Inflammatory macrophage treated with lipopolysaccharide for 1 hour (primary cell): ENCODE measurements at places on chromosomes 16 and 17.

GRCh38 chr16:22691335-22691734, 122.6 kb upstream of the HS3ST2 start:
- no peak for DNase-seq

GRCh38 chr17:73317513-73318426, 6.0 kb upstream of the CDC42EP4 start:
- no peak for DNase-seq

GRCh38 chr17:3104322-3104721, at the start of gene OR1D2:
Gene OR1D2 (minus strand): TSS chr17:3104422. CDS start chr17:3092996, 11,426 bp downstream.
- no peak for DNase-seq

DNA sequence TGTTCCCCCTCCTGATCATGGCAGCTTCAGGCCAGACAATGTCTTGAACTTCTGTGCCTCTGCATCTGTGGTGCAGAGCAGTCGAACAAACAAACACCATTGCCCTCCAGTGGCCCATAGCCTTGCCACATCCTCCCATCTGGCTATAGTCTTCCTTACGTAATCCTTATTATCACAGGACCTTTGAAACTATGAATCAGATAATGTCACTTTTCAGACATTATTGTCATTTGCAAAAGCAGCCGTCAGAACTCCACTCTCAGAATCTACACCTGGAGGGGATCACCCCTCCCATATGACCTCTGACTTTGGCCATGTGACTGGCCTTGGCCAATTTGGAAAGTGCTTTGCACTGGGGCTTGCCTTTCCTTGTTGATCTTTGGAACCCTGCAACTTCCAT, 387.3 kb downstream of the MAF start:
- DNase-seq: peak; percentile 44

DNA sequence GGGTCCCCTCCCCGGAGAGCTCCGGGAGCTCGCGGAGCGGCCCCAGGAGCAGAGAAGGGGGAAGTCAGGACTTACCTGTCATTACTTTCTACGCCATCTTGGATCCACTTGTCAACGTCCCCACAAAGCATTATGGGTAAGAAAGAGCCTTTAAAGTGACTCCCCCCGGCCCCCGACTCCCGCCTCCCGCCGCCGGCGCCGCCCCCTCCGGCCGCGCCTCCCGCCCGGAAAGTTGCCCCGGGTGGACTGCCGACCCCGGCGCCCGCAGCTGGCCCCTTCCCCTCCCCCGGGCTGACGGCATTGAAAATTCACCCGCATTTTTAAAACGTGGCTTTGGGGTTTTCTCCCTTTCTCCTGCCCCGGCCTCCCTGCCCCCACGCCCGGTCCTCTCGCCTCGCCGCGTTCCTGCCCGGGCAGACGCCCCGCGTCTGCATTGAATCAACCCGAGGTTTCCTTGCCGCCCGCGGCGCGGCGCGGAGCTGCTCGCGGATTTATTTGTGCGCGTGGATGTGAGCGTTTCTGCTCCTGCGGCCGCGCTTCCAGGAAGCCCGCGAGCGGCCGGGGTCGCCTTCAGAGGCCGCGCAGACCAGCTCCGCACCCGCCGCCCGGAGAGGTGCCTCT, at the start of gene HELZ:
Gene HELZ (minus strand): TSS at position 124 of the 621 bp plus-strand sequence. CDS start 26,392 bp downstream, outside the sequence.
- DNase-seq: peak; percentile 78

GRCh38 chr16:52912565-52913173, 140.0 kb downstream of the CHD9NB start:
- DNase-seq: peak; percentile 60

DNA sequence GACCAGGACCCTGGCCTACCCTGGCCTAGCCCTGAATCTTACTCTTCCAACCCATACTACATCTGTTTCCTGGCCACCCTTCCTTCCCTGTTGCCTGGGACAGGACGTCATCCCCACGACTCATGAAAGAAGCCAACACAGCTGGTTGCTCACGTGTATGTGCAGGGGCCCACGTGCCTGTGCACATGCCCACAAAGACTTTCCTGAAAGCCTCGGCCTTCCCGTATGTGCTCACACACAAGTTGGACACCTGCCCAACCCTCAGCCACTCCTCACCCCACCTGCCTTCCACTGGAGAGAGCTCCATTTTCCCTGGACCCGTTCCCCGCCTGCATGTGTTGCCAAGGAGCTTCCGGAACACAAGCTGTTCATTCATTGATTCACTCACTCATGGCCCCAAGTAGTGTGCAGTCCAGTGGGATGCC, 7.0 kb downstream of the PLXDC1 start:
- DNase-seq: no peak

- DNase-seq: peak; percentile 17
These were observed 42.4 kb upstream of the LONP2 start for GRCh38 chr16:48201515-48202201.

DNA sequence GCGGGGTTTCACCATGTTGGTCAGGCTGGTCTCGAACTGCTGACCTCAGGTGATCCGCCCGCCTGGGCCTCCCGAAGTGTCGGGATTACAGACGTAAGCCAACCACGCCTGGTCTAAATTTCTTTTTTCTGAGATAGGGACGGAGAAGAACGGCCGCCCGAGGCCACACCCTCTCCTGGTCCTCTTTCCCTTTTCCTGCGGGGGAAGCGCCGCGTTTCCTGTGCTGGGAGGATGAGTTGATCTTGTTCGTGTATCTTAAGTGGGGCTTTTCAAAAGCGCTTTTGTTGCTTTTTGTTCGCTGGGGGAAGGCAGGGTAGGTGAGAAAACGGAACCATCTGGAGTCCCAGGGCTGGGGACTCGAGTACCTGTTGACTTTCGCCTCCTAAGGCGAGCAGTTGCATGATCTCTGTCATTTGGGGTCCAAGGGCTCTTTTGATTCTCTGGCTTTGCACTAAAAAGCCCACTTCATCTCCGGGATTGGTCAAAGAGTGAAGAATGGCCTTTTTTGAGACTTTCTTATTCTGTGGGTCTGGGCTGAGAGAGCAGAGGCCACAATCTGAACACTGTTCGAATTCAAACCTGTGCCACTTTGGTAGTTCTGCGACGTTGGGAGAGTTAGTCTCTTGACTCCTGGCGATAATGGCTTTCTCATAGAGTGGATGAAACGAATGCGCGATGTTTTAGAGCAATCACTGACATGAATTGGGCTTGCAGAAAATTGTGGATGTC, 1.3 kb downstream of the FUS start:
- DNase-seq: peak; percentile 75

DNA sequence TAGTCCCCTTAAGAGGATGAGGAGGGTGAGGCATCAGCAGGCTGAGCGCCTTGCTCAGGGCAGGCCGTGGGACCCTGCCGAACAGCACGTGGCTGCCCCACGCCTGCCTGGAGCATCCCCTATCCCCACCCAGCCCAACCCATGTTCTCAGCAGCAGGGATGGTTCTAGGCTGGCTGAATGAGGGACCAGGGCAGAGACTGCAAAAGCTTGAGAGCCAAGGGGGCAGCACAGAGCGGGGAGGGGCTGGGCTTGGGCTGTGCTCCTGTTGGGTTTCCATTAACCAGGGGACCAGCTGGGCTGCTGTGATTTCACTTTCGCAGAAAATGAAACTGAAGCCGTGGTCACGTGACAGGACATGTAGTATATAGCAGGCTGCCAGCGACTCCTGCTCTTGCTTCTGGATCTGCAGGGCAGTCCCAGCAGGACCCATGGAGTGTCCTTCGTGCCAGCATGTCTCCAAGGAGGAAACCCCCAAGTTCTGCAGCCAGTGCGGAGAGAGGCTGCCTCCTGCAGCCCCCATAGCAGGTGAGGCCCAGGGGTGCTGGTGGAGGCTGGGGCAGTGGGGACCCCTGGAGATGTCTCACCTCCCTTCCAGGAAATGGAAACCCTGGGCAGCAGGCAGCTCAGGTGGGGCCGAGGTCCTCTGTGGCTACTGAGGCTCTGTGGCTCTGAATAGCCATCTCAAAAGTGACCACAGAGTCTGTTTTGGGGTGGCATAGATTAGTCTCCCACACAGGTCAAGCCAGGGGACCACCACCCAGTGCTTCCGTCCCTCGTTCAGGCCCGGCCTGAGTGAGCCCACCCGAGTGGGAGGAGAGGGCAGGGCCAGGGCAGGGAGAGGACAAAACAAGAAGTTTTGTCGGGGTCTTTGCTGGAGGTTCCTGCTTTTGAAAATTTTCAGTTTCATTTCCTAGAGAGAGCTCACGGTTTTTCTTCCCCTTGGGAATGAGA, 2.9 kb downstream of the RNF213 start:
- peak; percentile 88 for DNase-seq

DNA sequence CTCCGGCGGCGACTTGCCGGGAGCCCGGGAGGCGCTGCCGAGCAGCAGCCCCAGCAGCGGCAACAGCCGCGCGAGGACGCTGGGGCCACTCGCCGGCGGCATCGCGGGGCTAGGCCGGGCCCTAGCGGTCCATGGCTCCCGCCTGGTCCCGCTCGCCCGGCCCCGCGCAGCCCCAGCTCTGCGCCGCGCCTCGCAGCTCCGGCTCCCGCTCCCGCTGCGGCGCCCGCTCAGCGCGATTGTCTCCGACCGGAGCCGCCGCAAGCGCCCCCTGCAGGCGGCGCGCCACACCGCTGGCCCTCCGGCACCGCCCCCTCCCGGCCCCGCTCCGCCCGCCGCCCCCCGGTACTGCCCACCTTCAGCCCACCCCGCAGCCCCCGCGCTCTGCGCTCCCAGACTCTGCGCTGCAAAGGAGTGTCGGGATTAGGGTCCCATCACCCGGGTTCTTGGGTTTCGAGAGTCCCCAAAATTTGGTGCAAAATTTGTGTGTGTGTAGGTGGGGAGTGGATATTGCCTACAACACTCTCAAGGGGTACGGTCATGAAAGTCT, at the start of gene FAM171A2:
Gene FAM171A2 (minus strand): TSS at position 241 of the 547 bp plus-strand sequence. CDS start 139 bp downstream, at position 102.
- DNase-seq: peak; percentile 73

- DNase-seq: no peak
These were observed 911 bp upstream of the ITGA2B start for GRCh38 chr17:44390250-44390870.

GRCh38 chr17:50863221-50863843, 2.8 kb downstream of the TOB1 start:
- DNase-seq: peak; percentile 30
